ENCODE measurements at places on chromosomes 3 and 15.
A peak's percentile ranks its signal among the peaks of the same experiment; 100 is the strongest.

DNA sequence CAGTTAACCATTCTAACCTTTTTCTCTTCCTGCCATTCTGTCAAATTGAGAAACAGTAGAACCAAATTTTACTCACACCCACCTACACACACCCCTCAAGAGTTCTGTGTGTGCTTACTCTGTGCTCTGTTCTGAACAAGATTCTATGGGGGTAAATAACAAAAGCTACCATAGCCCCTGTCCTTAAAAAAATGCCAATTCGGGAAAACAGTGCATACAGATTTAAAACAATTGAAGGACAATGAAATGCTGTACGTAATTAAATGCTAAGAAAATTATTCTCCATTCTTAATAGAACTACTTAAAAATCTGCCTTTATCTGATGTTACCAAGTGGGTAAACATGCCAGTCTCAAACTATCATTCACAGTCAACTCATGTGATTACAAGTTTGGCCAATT lies 1107.5 kb downstream of the TUSC7 start:
- no peak for DNase-seq

- no peak for DNase-seq
These were observed 16.0 kb upstream of the ACOX2 start for GRCh38 chr3:58553003-58553402.

- no peak for DNase-seq
These were observed 30.1 kb downstream of the CCDC12 start for GRCh38 chr3:46946416-46946815.

- no peak for DNase-seq
These were observed 94.5 kb upstream of the DLG1 start for GRCh38 chr3:197392961-197393360.

DNA sequence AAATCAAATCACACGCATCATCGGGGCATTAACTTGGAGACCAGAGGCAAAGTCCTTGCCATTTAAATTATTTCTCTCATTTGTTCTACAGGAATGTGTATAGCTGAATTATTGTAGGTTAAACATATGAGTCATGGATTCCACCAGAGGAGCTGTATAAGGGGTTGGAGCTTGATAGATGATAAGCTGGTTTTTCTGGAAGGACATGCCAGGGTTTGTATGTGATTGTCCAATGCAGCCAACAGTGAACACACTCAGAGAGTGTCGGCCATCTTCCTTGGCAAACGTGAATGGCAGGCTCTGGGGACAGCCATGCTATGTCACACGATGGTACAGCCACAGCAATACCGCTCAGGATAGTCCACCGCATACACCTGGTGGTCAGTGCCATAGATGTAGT lies 25.1 kb downstream of the SSUH2 start:
- DNase-seq: no peak

DNA sequence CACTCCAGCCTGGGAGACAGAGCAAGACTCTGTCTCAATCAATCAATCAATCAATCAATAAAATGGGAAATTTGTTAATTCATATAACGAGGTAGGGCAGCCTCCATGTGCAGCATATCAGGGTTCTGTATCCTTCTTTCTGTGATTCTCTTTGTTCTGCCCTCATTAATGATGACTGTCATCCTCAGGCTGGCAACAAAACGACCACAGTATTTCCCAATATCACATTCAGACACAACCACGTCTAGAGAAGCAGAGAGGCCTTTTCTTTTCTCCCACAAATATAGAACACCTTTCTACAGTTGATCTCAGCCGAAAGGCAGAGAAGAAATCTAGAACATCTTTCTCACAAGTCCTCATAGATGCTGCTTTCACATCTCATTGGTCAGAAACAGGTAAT lies 11.2 kb downstream of the CEP19 start:
- peak; percentile 59 for DNase-seq

GRCh38 chr15:77599899-77600298 lies 32.8 kb downstream of the LINGO1 start:
- DNase-seq: no peak

GRCh38 chr3:133722935-133723334 lies 23.3 kb upstream of the TF start:
- no peak for DNase-seq

GRCh38 chr3:141039589-141039988 lies 11.6 kb upstream of the SPSB4 start:
- DNase-seq: no peak

DNA sequence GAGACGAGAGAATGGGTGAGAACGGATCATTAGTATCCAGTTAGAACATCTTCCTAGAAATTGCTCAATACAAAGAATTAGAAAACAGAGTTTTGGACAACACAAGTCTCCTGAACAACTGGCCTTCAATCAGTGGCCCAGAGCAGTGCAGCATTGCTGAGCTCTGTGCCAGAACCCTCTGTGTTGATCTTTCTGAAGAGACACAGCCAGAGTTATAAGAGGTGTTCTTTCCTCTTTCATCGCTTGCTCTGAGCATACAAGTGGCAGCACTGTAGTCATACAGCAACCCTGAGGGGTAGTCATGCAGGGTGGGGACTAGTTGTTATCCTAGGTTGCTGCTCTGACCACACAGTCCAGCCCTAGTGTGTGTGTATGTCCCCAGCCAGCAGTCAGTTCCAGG lies 4.0 kb downstream of the KNSTRN start:
- no peak for DNase-seq

DNA sequence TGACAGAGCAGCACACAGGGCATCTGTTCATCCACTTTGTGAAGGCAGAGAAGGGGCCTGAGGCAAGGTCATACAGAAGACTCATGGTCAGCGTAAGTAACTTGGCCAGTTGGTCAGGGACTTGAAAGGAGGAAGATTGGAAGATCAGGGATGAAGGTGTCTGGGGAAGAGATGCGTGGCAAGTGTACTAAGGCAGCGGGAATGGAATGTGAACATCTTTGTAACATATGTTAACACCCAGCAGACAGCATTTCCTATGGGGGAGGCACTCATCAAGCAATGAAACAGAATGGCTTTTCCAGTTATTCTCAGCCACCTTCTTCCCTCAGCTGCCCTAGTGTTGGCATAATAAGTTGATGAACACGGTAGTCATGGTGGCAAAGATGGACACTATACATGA lies 7.8 kb upstream of the RFC4 start:
- DNase-seq: no peak

DNA sequence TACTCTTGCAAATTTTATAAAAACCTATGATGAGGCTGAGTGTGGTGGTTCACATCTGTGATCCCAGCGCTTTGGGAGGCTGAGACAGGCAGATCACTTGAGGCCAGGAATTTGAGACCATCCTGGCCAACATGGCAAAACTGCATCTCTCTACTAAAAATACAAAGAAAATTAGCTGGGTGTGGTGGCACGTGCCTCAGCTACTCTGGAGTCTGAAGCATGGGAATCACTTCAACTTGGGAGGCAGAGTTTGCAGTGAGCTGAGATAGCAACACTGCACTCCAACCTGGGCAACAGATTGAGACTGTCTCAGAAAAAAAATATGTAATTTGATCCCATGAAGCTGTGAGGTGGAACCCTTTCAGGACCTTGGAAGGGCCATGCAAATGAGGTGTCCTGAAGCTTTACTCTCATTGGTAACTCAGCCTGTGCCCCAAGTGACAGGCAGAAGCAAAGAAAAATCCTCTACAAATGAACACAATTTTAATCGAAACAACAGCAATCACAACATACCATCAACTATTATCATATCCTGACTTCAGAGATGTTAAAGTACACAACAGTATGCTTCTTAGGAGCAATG lies 84.6 kb upstream of the CDV3 start:
- no peak for DNase-seq

- no peak for DNase-seq
These were observed 2.7 kb downstream of the ZIC1 start for GRCh38 chr3:147411815-147412241.

- DNase-seq: no peak
These were observed 105.5 kb upstream of the IL12A start for GRCh38 chr3:159882790-159883779.

DNA sequence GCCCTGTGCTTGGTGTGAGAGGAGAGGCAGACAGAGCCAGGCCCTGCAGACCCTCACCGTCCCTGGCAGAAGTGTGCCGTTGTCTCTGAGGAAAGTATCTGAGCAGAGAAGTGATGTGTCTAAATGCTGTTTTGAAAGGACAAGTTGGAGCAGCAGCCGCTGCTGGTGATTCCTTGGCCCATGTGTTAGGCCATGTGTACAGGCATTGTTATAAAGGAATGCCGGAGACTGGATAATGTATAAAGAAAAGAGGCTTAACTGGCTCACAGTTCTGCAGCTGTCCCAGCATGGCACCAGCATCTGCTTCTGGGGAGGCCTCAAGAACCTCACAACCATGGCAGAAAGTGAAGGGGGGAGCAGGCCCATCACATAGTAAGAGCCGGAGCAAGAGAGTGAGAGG lies 334.6 kb upstream of the ATP10A start:
- DNase-seq: no peak

DNA sequence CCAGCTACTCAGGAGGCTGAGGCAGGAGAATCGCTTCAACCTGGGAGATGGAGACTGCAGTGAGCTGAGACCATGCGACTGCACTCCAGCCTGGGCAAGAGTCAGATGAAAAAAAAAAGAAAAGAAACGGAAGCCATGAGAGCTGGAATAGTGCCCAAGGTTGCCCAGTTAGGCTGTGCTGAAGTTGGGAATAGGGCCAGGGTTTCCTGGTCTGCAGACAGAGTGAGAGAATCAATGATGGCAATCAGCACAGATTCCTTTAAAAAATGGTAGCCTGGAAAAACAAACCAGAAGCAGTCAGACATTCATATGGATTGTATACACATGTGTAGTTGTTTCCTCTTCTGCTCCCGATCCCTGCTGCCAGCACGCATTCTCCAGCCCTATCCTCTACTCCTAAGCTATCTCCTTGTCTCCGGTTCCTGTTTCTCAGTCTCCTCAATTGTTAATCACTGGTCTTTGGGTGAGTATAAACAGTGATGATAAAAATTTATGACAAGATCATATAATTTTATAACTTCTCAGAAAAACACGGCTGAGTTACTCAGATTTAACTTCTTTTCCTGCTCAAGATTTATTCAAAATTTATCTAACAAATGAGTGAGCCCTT lies 316.2 kb upstream of the UMPS start:
- DNase-seq: no peak

GRCh38 chr3:106819440-106819839 lies 557.8 kb upstream of the CCDC54 start:
- DNase-seq: no peak

GRCh38 chr3:462851-463250 lies 266.3 kb downstream of the CHL1 start:
- no peak for DNase-seq

DNA sequence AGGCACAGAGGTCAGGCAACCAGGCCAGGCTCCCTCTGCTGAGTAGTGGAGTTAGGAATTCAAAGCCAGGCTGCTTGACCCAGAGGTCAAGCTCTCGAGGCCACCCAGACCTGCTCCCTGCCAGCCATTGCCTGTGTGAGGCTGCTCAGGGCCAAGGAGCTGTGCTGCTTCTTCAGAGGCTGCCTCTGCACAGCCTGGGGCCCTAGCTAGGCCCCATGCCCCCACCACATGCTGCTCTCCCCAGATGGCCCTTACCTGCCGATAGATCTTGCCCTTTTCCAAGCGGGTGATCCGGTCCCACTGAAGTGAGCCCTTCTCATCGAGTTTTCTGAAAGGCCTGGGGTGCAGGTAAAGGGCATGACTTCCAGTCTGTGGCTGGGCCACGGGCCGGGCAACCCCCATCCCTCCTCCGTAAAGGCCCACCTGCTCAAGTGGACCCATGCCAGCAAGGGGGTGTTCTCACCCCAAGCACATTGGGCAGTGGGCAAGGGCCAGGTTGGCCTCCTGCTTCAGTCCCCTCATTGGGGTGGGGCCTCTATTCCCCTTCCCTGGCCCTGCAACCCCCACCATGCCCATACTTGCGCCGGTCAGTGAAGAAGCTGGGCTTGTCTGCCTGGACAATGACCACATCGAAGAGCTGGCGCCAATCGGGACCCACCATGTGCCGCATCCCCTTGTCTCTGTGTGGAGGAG lies 6.5 kb downstream of the NT5DC2 start:
- no peak for DNase-seq

GRCh38 chr15:63915873-63916771 lies 82.4 kb upstream of the HERC1 start:
- no peak for DNase-seq

- no peak for DNase-seq
These were observed 8.6 kb upstream of the TEX9 start for GRCh38 chr15:56356616-56357015.

- no peak for DNase-seq
These were observed 59.3 kb downstream of the PIK3R4 start for GRCh38 chr3:130687327-130687726.
